AG08395 (cell line): ENCODE measurements at places on chromosomes 6 and 20.

DNA sequence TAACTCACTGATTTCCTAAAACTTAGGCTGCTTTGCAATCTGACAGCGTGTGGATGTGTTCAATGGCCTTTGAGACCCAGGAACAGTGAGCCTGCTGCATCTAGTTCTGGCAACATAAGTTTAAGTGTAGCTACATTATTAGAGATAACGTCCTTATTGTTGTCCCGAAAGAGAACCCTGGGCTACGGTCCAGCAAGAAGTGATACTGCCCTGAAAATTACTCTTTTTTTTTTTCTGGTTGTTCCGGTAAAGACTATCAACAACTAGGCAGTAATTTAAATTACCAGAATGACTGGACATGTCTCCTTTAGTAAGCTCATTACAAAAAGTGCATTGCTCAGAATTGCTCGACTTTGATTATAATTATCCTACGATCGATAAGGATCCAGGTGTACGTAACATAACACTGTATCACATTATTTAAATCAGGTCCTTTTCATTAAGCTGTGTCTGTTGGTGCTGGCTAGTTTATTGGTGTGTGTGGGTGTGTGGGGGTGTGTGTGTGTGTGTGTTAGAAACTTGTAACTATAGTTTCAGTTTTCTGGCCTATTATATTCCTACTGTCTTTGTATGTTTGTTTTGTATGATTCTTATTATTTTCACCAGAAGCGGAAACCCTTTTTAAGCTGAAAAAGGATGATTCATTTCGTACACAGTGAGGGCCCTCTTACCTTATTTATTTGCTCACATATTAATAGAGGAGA, 3.0 kb downstream of the TSHZ2 start:
- DNase-seq: no peak

DNA sequence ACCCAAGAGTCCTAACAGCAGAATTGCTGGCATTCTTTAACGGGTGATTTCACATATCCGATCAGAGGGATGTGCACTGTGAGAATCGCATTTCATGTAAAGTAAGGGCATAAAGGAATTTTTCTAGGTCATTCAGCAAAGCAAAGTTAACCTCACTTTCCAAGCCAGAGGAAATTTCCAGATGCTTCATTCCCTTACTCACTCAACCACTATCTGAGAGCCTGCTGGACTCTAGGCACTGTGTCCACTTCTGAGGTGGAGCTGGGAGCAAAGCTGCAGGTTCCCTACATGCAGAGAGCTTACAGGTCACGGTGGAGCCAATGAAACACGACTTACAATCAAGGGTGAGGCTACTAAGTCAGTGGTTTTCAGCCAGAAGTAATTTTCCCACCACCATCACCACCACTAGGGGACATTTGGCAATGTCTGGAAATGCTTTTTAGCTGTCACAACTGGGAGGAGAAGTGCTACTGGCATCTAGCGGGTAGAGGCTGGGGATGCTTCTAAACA, 34.5 kb upstream of the TSHZ2 start:
- DNase-seq: peak; percentile 10

DNA sequence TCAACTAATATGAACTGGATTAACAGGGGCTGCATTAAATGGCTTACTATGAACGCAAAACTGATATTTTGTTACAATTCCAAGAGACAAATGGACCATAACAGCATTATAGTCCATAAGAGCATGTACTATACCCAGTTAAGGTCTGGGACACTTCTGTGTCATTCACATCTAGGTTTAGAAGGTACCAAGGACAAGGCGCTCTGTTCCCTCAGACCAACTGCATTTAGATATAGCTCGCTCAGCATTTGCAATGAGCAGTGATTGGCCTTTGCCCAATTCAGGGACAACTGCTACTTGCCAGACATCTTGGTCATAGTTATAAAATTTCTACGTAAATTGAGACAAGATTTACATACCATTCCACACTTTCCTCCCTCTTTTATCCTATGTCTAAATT, 132.4 kb downstream of the HS3ST5 start:
- no peak for DNase-seq

- DNase-seq: no peak
Measured at GRCh38 chr20:63322933-63323273, 29.9 kb downstream of the COL20A1 start.
